ENCODE measurements at places on chromosomes 13 and 19. TPM values are rescaled to one million over a fixed set of nuclear protein-coding genes. Genes with fewer than 3 reads are reported as not detected.

IFI30 gene
- polyA plus RNA-seq, result 35.0 TPM

TNFSF9 gene
- not detected for polyA plus RNA-seq

GPR12 gene
- not detected for polyA plus RNA-seq

ZNF208 gene
- 3.0 TPM for polyA plus RNA-seq

ADGRL1 gene
- polyA plus RNA-seq, result 5.3 TPM

COMP gene
- 9.8 TPM for polyA plus RNA-seq

CCDC9 gene
- 35.8 TPM for polyA plus RNA-seq

ZNF8 gene
- polyA plus RNA-seq, result 0.38 TPM
